Eye (tissue), 1 donor: ENCODE measurements at places on chromosomes 16 and 17.

- DNase-seq, result no peak
These were observed 21.3 kb upstream of the USP10 start for GRCh38 chr16:84678541-84678940.

DNA sequence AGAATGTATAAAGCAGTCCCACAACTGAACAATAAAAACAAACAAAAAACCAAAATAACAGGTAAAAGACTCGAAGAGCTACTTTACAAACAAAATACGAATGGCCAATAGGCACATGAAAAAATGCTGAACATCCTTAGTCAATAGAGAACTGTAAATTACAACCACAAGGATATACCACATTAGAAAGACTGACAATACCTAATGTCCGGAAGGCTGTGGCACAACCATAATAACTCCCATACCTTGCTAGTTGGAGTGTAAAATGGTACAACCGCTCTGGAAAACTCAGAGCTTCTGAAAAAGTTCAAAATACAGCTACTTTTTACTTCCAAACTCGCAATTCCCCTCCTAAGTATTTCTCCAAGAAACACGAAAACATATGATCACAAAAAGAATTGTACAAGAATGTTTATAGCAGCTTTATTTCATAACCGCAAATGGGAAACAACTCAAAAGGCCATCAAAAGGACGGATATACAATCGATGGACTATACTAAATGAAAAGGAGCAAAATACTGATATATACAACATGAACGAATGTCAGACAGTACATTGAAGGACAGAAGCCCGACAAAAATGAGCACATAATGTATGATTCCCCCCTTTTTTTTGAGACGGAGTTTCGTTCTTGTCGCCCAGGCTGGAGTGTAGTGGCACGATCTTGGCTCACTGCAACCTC is 2.3 kb downstream of the TP53 start:
- DNase-seq, result peak; percentile 11

DNA sequence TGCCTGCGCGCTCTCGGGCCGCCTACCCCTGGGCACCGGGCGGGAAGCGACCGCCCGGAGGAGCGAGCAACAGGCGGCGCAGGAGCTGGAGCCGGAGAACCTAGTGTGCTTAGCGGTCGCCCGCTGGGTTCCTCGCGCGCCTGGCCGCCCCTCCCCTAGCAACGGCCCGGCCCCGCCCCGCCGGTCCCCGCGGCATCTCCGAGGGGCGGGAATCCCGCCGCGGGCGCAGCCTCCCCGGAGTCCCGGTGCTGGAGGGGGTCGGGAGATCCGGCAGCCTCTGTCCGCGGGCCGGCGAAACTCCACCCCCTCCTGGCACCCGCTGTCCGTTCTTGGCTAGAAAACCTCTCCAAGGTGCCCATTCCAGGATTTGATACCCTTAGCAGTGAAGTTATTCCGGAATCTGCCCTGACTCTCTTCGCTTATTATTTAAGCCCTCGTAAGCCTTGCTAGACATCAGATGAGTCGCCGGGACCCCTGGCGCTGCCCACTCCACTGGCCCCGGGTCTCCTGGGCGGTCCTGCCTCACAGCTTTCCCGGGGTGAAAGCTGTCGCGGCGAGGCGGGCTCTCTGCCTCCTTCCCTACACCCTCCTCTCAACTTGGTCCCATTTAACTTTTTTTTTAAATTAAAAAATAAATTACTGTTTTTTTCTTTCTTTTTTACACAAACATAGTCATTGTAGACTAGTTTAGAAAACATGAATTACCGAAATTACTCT is at the start of gene RPRML:
RPRML (minus strand) TSS at position 107 of the 717 bp plus-strand sequence. CDS start 246 bp downstream, outside the sequence.
- peak; percentile 59 for DNase-seq

GRCh38 chr16:19687279-19687678 is 30.7 kb downstream of the KNOP1 start:
- no peak for DNase-seq

DNA sequence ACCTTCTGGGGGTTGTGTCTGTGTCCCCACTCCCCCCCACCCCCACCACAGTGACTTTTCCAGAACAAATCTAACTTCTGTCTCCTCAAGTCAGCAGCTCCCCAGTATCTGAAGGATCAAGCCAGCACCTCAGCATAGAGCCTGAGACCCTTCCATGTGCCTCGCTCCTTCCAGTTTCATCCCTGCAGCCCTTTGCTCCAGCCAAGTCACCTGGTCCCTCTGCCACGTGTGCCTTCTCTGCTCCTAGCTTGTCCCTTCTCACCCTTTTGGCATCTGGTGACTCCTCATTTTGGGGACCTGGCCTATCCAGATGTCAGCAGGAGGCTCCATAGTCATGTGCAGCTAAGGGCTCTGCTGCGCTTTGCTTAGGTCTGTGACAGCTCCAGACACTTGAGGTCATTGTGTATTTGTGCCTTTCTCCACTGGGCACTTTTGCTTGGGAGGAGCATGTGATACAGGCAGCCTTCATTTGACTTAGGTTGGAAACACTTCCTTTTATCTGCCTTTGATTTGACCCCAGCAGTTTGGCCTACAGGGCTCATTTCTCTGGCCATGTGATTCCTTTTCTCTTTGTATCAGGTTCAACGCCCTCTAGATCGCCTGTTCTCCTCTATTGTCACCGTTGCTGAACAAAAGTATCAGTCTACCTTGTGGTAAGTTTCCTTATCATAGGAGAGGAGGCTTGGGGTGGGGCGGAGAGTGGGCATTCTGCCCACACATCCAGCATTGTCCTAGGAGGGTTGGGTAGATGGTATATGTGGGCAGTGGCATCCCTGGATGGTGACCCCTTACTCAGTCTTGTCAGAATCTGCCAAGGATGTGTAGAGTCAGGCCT is 7.1 kb upstream of the NFATC3 start:
- no peak for DNase-seq

DNA sequence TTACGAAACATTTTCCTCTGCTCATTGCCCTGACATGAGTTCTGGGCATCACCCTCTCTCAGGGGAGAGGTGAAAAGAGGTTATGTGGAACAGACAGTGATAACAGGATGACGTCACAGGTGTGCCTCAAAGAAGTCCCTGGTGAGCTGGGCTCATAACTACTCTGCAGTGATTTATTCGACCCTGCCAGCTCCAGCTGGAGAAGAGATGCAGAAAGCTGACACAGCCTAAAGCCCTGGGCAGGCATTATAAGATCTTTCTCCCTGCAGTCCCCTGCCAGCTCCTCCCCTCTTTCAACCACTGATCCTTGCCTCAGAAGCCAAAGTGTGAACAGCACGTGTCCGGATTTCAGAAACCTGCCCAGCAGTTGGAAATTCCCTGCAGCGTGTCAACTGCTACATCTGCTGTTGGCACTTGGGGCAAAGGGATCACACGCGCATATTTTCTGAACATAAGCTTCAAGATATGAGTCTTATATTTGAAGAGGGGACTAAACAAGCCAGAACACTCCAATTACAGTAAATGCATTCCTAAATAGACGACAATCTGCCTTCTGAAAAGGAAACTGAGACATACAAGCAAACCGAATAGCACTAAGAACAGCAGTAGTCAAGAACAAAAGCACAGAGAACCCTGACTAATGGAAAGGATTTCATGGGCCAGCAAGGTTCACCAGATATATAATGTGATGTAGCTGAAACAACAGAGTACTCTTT is 80.5 kb downstream of the SMG6 start:
- peak; percentile 64 for DNase-seq

DNA sequence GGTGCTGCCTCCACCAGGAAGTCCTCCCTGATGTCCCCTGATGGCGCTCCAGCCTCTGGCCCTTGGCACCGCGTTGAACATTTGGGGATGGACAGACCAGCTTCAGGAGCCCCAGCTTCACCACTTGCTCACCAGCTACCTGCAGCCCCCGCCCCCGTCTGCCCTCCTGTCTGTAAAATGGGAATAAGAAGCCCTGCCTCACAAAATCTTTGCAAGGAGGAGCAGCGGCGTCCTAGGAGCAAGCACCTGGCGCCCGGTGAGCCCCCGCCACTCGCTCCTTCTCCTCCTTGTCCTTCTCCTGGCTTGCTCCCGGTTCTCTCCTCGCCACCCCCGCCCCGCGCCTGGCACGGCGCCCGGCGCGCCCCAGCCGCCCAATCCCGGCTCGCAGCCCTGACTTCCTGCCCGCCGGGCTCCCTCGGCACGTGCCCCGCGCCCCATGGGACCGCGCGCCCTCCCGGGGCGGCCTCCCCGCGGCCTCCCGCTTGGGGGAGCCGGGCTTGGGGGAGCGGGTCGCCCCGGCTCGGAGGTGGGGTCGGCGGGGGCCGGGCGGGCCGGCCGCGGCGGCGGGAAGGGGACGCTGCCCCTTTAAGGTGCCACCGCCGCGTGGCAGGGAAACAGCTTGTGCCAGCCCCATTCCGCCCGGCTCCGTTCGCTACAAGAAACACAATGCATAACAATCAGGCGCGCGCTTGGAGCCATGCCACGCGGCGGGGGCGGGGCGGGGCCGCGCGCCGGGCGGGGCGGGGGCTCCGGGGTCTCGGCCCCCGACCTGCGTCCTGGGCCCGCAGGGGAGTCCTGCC is 9.1 kb upstream of the PPP1R1B start:
- DNase-seq, result peak; percentile 64

DNA sequence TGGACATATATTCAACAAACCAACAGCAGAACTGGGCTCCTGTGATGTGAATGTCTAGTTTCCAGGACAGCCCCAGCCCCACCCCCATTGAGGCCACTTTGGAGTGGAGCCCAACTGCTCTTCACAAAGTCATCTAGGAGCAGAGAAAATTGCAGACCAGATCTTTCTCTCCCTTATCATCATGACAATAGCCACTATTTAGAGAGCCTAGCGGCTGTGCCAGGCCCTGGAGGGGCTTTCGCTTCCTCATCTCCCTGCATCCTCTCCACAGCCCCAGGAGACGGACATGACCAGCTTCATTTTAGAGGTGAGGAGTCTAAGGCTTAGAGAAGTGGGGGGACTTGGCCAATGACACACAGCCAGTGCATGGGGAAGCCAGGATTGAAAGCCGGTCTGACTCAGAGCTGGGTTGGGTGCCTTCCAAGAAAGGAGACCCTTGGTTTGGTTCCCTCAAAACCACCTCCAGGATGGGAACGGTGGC is 1.4 kb downstream of the PRSS8 start:
- no peak for DNase-seq

DNA sequence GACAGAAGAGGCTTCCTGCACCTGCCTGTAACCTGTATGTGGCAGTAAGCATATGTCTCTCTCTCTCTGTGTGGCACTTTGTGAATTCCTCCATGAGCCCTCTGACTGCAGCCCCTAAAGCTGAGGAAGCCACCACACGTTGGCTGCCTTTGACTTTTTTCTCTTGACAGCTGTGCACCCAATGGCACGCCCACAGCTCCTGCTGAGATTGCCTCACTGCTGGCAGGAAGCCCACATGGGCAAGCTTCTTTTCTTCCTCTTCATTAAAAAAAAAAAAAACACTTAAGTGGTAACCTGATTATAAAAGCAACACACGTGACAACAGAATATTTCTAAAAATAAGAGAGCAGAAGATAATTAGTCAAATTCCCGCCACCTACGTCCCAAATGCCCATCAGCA is 34.0 kb upstream of the PIRT start:
- no peak for DNase-seq

DNA sequence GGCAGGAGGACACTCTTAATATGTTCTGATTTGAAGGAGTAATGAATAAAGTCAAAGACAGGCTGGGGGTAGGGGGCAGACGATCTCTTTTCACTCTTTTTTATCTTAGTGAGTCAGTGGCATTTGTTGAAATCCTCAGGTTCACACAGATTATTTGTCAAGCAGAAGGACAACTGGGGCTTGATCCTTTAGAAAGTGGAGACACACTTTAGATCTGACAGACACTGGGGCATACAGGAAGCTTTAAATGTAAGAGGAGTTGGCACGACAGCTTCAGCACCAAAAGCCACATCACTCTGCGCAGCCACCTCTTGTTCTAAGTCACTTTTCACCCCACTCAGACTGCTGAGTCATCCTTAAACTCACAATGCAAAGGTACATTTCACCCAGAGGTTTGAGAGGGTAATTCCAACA is 121.5 kb downstream of the STXBP4 start:
- DNase-seq, result no peak

GRCh38 chr16:68131813-68132706 is 46.9 kb downstream of the NFATC3 start:
- DNase-seq, result no peak

DNA sequence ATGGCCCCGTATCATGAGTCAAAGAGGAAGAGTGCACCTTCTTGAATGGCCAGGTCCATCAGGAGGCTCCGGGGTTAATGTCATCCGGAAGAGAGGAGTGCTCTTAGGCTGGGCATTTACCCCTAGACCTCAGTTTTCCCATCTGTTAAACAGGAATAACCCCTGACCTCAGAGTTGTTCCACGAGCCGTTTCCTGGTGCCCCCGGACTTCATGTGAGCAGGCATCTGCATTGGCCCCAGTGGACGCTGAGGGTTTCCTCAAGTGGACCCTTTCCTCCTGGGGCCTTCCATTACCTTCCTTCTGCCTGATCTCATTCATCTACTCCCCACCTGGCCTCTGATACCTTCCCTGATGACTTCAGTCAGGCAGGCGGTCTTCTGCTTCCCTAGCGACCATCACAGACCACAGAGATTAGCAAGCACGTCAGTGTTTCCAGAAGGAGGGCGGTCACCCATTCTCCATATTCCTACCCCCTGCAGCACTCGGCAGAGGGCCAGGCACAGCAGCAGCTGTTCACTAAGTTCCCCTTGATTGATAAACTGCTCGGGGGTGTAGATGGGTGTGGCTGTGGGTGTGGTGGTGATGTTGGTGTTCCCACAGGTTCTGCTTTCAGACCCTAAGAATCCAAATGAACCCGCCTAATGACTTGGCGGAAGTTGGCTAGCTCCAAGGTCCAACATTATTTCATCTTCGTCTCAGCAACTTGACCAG is 346.6 kb upstream of the TNRC6C start:
- no peak for DNase-seq

- no peak for DNase-seq
These were observed 172.5 kb downstream of the PRKCA start for GRCh38 chr17:66474806-66475497.

DNA sequence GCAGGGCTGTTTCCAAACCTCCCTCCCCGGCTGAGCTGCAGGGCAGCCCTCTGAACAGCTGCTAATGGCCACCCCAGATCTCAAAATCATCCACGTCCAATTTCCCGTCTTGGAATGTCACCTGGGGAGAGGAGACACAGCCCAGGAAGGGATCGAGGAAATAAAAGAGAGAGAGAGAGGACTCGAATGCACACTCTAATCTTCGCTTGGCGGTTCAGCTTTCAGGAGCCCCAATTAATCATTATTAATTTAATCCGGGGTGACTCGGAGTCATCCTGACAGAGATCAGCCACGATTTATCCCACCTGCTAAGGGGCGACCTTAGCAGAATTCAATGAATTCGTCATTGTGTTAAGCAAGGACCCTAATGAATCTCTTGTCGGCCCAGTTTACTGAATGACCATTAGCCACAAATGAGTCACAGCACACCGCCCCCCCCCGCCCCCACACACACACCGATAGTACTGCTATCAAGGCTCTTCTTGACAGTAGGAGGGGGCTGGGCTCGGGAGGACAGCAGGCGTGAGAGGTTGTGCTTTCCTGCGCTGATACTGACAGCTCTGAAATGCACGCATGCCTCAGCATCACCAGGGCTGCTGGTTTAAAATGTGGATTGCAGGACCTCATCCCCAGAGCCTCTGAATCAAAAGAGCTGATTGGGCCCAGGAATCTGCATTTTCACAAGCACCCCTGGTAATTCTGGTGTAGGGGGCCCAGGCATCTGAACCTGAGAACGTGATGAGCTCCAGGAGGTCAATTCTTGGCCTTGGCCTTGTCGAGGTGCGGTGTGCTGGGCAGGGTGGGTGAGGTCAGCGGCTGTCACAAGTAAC is 190.0 kb upstream of the CIBAR2 start:
- peak; percentile 83 for DNase-seq
